ENCODE measurements at places on chromosomes 13 and 19.

DNA sequence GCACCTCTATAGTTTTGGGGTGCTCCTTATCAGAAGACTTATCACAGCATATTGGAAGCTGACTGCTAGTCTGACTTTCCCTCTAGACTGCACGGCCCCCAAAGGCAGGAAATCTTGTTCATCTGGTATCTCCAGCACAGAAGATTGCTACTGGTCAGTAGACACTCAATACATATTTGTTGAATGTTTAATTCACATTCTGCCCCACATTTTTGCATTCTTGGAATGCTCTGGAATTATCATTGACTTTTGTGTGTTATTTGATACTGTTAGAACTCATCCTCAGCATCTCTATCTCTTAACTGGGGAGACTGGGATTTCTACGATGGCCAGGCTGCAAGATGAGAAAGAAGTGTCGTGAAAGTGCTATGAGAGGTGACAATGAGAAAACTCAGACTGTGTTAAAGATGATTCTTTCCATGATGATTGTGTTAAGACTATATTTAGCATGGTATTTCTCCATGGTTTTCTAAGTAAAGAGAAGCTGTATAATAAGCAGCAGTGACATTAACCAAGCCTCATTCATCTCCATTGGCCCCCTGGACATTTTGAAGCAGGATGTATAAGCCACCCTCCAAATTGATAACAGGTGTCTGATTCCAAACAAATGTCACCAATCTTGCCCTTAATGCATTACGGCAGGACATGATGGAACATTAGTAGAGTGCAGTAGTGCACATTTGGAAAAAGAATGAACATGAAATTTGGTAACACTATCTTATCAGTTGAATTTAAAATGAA lies 440.9 kb downstream of the RFC3 start:
- peak; percentile 70 for DNase-seq

GRCh38 chr13:108095036-108095435 lies 120.3 kb downstream of the LIG4 start:
- DNase-seq = no peak

DNA sequence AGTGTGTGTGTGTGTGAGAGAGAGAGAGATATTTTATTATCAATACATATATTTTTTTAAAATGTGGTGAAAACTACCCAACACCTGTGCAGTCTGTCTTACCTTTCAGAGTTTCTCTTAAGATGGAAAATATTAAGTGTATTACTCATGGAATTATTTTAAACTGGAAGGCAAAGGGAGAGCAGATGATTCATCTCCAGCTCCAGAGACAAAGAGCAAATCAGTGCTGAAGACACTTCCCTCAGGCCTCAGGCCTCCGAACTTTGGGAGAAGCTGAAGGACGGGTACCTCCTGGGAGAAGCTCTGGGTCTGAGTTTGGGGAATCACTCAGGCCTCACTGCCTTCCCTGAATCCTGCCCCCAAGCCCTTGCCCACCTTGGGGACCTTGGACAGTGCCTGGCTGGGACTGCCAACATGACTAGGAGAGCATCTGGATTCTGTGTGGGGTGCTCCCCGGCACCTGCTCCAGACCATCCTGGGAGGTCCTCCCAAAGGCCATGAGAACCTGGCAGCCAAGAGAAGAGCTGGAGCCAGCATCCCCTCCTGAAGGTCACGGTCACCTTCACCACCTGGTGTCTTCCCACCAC lies 170.4 kb upstream of the UBL3 start:
- no peak for DNase-seq

GRCh38 chr19:33515921-33516320 lies 5.7 kb downstream of the PEPD start:
- no peak for DNase-seq

DNA sequence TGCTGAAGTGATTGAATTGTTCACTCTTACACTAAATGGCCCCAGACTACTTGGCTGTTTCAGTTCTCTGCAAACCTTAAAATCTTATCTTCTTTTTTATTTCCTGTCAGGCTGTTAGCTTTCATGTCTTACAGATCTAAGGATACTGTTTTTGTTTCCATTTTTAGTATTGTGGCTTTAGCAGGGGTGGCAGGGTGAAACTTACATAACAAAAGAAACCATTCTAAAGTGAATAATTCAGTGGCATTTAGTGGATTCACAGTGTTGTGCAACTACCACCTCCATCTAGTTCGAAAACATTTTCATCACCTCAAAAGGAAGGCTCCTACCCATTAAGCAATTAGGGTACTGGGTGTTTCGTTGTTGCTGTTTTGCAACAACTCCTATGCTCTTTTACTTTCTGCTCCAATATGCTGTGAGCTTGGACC lies 19.8 kb downstream of the TMEM272 start:
- DNase-seq = no peak

DNA sequence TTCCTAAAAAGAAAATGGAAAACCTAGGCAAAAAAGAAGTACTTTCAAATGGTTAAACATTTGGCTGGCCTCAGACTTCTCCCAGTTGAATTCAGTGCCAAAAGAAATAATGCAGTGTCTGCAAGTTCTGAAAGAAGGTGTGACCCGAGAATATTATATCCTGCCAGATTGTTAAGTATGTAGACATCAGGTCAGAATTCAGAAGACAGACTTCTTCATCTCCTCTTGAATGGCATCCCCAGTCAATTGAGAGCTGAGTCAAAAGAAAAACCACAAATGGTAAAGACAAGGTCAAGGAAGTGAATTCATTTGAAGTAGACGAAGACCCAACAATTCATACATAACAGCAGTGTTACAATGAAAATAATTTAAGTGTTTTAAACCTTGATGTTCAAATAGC lies 194.5 kb downstream of the NBEA start:
- DNase-seq = no peak

- DNase-seq = no peak
Measured at GRCh38 chr13:26052337-26052736, 521 bp upstream of the SHISA2 start.

DNA sequence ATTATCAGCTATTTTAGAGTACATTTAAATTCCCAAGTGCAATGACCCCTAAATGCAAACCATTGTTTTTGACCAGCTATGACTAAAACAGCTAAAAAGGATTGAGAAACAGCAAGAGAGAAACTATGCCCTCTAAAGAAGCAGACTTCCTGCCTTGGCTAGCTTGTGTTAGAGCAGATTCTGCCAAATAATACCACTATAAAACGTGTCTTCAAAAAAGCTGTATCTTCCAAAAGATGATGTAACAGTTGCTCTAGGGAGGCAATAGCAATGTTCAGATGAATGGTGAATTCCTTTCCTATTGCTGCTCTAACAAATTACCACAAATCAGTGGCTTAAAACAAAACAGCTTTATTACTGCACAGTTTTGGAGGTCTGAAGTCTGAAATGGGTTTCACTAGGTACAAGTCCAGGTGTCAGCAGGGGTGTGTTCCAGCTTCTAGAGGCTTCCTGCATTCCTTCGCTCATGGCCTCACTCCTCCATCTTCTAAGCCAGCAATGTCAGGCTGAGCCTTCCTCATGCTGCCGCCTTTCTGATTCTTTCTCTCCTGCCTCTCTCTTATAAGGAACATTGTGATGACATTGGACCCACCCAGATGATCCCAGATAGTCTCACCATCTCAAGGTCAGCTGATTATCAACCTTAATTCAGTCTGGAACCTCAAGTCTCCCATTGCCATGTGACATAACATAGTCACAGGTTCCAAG lies 84.5 kb downstream of the LRRC63 start:
- DNase-seq = peak; percentile 98

- DNase-seq = no peak
Measured at GRCh38 chr19:42311657-42312056, 1.5 kb upstream of the TMEM145 start.

- DNase-seq = no peak
Measured at GRCh38 chr13:29959086-29959485, 108.7 kb upstream of the UBL3 start.

- no peak for DNase-seq
Measured at GRCh38 chr13:26711211-26711610, 49.4 kb downstream of the GPR12 start.

DNA sequence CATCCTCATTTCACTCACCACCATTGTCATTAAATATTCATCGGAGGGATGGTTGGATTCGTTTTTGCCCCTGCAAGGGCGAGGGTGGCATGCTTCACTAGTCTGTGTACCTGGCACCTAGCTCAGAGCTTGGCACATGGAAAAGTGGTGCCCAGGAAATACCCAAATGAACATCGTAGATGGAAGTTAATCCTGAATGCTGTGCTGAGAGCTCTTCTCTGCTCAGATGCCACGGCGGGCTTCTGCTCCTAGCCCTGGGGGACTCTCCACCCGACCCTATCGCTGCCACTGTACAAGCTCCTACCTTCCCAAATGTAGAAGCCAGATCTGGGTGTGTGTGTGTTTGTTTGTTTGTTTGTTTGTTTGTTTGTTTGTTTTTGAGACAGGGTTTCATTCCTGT lies 113.0 kb upstream of the ZNF507 start:
- no peak for DNase-seq

GRCh38 chr19:48907671-48908070 lies 7.6 kb downstream of the NUCB1 start:
- no peak for DNase-seq

DNA sequence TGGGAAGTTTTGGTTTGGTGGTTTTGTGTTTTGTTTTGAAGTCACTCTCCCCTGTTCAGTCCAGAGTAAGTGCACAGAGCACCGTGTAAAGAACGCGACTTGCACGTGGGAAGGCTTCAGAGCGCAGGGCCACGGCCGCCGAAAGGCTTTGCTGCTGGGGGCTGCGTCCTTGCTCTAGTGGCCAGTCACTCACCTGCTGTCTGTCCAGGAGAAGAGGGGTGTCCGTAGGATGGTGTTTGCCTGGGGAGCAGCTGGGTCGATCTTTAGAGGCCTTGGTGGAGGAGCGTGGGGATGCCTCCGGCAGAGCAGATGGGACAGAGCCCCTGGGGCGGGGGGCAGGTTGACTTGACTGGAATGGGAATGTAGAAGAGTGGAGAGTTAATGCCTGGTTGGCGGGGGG lies 116.6 kb upstream of the MCF2L start:
- no peak for DNase-seq

DNA sequence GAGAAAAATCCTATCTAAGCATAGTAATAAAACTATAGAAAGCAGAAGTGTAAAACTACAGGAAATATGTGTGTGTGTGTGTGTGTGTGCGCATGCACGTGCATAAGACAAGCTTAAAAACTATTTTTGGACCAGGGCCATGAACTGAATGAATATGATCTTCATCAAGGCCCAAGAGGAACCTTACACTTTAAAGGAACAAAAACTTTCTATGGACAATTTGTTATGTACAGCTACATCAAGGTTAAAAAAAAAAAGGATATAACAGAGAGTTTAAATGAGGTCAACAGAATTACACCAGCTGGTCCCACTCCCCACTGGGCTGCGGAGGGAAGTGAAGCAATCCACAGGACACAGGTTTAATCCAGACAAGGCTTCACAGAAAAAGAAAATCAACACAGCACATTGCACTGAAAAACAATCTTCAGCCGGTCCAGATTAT lies 151.1 kb downstream of the LHFPL6 start:
- peak; percentile 65 for DNase-seq

- DNase-seq = no peak
Measured at GRCh38 chr13:74755065-74755464, 620.9 kb upstream of the KLF12 start.

- no peak for DNase-seq
Measured at GRCh38 chr13:56837161-56837560, 303.6 kb upstream of the PRR20A start.

GRCh38 chr19:18659281-18660050 lies 22.6 kb downstream of the KLHL26 start:
- no peak for DNase-seq

DNA sequence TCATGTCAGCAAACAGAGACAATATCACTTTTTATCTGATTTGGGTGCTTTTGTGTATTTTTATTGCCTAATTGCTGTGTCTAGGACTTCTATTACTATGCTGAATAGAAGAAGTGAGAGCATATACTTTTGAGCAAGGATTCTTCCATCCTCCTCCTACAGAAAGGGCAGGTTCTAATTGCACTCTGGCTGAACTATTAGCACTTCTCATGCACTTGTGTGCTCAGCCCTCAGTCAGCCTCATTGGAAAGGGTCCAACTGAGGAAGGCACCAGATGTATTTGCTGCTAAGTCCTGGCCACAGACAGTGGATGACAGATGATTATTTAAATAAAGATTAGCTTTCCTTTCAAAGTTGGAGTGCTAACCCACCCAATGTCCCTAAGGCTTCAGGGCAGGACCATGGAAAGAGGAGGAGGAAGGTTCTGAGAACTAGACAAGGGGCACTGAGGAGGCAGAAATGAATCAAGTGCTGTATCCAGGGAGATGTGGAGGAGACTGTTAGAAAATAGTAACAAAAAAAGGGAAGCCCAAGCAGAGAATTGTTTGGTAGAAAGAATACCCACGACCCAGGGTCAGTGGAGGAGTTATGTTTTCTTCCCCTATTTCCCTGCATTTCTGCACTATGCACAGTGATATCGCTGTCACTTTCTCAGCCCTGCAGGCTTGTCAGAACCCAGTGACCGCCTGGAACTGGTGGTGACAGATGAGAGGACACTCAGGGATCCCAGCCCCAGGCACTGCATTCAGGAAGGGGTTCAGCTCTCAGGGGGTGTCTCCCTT lies 8.0 kb downstream of the LILRB4 start:
- DNase-seq = no peak

GRCh38 chr13:74134777-74135325 lies 647 bp upstream of the KLF12 start:
- DNase-seq = peak; percentile 28

DNA sequence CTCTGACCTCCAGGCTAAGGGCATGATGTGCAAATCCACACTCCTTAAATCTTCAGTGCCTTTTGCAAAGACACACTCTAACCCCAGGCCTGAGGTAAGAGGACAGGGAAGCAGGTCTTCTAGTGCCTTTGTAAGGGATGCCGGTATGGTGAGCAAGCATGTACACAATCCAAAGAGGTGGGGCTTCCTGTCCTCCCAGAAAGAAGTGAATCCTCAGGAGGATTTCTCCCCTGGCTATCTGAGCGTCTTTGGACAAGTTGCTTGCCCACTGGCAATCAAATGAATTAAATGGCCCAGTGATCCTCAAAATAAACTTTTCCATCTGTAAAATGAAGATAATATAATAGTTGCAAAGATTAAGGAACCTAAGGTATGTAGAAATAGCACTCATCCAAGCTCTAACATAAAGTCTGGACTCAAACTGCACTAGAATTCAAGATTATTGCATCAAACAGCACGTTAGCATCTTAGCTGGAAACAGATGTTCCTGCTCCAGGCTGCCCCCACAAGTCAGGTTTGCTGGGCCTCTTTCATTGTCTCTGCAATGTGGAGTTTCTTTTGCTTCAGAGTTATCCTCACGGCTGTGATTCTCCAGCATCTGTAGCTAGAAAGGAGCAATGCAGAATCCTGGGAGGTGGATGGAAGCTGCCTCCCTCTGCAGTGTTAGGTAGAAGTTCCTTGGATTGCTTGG lies 249.6 kb downstream of the TSHZ3 start:
- peak; percentile 67 for DNase-seq

DNA sequence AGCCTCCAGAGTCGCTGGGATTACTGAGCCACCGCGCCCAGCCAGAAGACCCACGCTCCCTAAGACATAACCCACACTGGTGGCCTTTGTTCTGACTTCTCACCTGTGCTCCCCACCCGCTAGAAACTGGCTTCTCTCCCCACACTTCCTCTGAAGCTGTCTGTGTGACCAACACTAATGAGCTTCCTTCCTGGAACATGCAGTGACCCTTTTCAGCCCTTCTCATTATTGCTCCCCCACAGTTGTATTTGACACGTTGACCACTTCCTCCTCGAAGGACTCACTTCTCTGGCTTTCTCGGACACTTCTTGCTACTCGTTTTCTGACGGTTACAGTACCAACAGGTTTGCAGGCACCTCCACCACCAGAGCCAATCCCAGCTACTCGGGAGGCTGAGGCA lies 10.9 kb downstream of the NCR1 start:
- DNase-seq = no peak

- no peak for DNase-seq
Measured at GRCh38 chr19:52785506-52785905, 1.1 kb downstream of the ZNF600 start.
